Activated naive CD4-positive, alpha-beta T cell treated with anti-CD3 and anti-CD28 coated beads, Interleukin-2, amount 50 U/mL, for 16 hours (primary cell): ENCODE measurements at places on chromosomes 7 and 10.

GRCh38 chr7:111743244-111743847, 181.1 kb upstream of the IMMP2L start:
- no peak for DNase-seq

DNA sequence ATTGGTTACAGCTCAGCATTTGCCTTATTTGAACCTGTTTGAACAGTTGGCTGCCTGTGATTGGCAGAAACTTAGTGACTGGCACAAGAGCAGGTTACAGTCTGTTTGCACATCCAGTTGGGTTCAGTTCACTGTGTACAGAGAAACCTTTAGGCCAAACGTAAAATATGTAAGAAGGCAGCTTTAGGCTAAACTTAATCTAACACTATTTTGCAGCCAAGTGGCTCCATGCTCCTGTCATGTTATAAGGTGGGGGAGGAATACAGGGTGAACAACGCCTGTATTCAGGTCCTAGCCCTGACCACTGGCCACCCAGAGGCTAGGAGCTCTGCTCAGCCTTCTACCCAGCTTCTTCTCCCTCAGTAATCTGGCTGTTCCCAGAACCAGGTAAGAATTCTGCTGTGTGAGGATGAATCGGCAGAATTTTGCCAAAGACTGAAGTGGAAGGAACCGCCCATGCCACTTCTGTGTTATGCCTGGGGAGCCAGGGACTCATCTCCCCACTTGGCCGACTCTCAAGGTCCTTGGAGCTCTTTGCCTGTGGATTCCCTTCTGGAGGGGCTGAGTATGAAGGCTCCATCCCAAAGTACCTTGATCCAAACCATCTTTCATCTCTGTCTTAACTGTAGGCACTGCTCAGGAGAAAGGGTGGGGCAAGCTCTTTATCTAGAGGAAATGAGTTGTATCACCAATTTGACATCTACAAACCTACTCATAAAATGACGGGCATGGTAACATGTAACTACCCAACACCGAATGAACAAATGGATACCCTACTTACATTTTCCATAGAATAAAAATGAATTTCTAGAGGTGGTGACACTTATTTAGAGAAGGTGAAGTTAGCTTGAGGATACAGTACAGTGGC, 164.4 kb upstream of the NAMPT start:
- DNase-seq: no peak

GRCh38 chr10:85542152-85542551, 824.4 kb downstream of the GRID1 start:
- DNase-seq: no peak

DNA sequence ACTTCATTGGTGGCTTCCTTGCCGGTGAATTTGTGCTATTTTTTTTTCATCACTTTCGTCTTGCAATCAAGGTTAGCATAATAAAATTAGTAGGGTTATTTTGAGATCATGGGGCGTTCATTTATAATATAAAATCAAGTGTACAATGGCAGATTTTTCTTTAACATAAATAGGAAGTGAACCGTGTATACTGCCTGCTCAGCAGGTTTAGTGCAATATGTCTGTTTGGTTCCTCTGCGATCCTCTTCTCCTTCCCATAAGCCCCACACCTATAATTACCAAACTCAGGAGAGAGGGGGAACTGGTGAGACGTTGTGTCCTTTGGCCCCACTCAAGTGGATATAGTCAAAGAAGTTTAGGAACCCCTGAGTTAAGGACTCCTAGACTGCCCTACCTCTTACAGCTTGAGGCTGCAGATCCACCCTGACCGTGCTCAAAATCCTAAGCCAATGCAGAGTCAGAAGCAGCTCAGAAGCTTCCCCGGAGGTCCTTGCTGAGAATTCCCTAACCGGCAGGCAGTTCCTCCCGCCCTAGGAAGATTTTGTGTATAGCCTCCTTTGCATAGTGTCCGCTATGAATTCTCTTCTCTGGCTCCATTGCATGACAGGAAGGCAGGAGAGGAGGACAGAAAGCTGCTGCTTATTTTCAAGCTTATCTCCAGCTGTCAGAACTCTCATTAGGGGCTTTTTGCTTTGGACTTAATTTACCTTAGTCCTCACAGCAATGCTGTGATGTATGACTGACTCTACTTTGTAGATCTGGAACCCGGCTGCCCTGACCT, 41.5 kb downstream of the PYROXD2 start:
- DNase-seq: no peak

- no peak for DNase-seq
Measured at GRCh38 chr10:60139798-60140566, 233.6 kb upstream of the CCDC6 start.

DNA sequence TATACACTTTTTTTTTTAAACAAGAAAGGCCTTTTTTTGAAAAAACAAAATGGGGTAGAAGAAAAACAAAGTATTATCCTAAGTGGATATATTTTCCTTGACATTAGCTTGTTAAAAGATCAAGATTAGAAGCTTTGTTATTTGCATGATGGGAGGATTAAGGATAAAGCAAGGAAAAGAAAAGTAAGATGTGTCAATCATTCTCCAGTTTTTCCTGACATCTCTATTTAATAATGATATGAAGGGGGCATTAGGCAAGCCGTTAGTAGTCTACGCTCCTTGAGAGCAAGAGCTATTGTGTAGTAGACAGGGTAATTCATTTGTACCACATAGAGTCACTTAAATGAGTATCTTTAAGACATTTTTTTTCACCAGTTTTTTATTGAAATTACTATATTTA, 137.6 kb downstream of the RNF133 start:
- no peak for DNase-seq

- DNase-seq: no peak
Measured at GRCh38 chr10:23325132-23325531, 19.5 kb downstream of the C10orf67 start.

GRCh38 chr10:96416643-96417042, 57.8 kb upstream of the OPALIN start:
- DNase-seq: no peak

DNA sequence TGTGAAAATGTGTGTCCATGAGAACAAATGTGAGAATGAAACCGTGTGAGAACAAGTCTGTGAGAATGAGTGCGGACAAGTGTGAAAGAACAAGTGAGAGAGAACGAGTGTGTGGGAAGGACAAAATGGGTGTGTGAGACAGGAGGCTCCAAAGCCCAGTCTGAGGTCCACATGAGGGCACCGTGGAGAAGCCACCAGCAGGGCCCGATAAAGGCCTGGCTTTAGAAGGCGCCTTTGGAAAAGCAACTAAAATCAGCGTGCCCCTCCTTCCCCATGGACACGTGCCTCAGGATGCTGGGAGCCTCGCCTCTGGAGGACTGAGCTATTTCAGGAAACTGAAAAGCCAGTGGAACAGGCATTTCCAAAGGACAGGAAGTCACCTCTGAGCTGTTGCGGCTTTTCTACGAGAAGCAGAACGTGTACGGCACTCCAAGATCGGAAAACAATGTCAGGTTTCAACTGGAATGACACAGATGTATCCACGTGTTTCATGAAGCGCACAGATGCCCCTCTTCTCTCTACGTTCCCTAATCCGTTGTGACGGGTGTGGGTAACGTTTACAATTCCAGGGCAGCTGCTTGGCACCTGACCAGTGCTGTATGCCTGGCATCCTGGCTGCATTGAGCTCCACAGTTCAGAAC, 46.4 kb downstream of the ESYT2 start:
- no peak for DNase-seq

DNA sequence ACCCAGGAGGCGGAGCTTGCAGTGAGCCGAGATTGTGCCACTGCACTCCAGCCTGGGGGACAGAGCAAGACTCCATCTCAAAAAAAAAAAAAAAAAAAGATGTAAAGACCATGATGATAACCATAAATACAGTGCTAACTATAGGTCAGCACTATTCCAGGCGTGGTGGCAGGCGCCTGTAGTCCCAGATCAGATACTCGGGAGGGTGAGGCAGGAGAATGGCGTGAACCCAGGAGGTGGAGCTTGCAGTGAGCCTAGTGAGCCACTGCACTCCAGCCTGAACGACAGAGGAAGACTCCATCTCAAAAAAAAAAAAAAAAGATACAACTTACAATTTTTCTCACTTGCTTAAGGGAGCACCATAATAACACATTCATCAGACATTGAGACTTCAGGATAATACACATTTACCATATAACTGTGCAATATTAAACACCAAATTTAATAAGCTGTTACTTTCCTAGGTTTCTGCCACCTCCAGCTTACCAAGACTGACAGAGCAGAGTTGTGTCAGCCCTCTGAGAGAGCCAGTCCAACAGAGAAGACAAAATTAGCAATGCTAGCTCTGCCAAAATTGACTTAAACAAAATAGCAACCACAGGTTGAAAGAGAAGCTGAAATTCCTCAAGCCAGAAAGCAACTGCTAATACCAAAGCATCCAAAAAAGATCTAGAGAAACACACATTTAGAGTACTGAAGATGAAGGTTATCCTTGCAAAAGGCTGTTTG, 8.2 kb downstream of the DNA2 start:
- no peak for DNase-seq

- DNase-seq: no peak
Measured at GRCh38 chr10:91700273-91700672, 67.4 kb upstream of the PPP1R3C start.

- DNase-seq: no peak
Measured at GRCh38 chr7:24783698-24784097, 26.4 kb upstream of the GSDME start.
